ENCODE measurements at places on chromosomes 5 and 9. TPM values are rescaled to one million over a fixed set of nuclear protein-coding genes. Genes with fewer than 3 reads are reported as not detected.

MYMK gene
- not detected for total RNA-seq

FOXD4L3 gene
- not detected for total RNA-seq

DIPK1B gene
- total RNA-seq: 1.1 TPM

HTR1A gene
- not detected for total RNA-seq
